ENCODE measurements at places on chromosomes 1 and 21.
A peak's percentile ranks its signal among the peaks of the same experiment; 100 is the strongest.

DNA sequence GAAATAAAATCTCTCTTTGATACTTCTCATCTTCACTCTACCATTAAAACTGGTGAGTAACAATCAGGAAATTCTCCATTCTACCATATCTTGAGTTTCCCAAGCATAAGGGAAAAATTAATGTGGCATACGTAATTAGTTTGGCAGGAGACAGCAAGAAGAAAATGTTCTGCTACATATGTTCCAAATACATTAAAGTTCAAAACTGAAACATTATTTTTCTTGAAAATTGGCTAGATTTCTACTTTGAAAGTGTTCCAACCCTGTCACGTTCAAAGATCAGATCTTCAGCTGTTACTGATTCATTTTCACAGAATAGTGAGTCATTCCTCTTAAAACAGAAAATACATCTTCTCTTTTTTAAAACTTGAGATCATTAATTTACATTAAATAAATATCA lies 48.5 kb downstream of the PIGK start:
- DNase-seq: no peak

DNA sequence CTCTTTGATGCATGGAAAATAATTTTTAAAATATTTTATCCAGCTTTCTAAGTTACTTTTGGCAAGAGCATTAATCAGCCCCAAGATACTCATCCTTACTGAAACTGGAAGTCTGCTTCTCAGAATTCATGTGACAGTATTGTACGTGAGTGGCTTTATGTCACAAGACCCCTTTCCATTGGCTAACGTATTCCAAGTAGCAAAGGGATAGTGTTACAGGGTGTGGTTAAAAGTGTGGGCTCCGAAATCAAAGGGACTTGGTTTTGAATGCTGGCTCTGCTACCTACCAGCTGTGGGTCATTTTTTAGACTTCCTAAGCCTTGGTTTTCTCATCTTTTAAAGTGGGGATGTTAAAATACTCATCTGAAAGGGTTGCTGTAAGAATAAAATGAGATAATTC lies 91.7 kb downstream of the RHOU start:
- no peak for DNase-seq

DNA sequence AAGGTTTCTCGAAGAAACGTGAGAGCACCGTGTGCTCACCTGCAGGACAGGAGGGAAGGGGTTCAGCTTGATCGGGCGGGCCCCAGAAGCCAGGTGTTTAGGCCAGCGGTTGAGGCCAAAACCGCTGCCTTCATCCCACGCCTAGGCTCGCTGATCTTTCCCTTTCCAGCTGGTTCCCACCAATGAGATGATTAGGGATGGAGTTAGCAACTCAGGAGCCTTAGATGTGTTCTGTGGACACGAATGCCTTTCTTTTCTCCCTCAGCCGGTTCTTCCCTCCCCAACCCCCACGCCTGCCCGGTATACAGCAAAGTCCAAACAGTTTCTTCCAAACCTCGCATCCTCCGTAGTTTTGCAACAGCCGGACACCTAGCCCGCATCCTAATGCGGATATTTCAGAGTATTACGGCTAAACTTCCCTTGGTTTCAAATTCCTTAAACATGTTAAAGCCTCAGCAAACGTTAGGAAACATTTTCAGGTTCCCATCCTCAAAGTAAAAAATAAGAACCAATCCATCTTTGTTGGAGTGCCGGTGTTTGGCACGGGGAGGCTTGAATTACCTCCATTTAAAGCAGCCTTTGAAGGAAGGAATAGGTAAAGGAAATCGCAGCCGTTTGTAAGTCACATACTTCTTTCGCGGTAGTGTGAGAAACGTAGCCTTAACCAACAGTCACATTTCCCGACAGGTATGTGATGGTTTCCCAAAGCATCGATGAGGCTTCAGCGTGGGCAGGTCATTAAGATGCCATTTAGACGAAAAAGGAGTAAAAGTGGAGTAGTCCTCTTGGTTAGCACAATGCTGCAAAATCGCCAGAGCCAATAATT lies 1.1 kb downstream of the LRRC8C start:
- peak; percentile 60 for DNase-seq

DNA sequence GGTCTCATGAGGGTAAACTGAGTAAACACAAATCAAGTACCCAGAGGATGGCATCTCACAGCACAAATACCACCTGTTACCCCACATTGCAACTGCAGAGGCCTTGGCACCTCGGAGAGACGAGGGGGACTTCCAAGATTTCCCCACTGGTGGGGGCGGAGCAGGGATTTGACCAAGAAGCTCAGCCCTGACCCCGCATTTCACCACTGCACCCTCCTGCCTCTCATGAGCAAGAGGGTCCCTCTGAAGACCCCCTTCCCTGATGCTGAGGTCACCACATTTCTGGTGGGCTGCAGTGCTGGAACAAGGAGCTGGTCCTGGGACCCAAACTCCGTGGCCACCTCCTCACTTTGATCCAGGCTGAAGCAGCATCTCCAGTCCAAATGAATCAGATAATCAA lies 342.4 kb downstream of the NPHP4 start:
- DNase-seq: no peak
